WERI-Rb-1 (cell line): ENCODE measurements at places on chromosomes 6 and 20.

DNA sequence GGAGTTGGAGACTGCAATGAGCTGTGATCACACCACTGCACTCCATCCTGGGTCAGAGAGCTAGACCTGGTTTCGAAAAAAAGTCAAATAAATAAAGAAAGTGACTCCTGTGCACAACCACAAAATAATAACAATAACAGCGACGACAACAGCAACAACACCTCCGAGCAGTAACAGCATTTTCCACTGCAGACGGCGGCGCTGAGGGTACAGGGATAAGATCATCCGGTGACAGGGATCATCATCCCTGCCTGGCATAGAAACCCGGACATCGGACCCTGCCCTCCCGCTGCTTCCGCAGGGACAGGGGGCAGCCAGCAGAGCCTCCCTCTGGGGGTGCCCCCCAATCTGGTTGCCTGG lies 11.5 kb downstream of the SRXN1 start:
- DNase-seq: peak; percentile 34

DNA sequence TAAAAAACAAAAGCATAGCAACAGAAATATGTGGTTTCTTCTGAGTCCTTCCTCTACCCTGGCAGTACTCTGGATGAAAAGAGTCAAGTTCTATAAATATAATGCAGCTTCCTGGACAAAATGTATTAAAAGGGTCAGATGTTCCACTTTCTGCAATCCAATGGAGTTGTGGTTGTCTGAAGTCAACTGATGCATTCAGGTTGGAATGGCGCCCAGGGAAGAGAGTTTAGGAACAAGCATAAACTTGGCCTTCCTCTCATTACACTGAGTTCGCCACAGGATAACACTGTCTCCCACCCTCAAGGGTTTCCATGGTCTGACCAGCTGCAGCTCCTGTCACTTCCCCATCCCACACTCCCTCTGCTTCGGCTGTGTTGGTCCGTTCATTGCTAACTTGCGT lies 66.4 kb downstream of the PLEKHG1 start:
- no peak for DNase-seq

- no peak for DNase-seq
Observed at GRCh38 chr6:45591306-45591705, 213.6 kb upstream of the SUPT3H start.

DNA sequence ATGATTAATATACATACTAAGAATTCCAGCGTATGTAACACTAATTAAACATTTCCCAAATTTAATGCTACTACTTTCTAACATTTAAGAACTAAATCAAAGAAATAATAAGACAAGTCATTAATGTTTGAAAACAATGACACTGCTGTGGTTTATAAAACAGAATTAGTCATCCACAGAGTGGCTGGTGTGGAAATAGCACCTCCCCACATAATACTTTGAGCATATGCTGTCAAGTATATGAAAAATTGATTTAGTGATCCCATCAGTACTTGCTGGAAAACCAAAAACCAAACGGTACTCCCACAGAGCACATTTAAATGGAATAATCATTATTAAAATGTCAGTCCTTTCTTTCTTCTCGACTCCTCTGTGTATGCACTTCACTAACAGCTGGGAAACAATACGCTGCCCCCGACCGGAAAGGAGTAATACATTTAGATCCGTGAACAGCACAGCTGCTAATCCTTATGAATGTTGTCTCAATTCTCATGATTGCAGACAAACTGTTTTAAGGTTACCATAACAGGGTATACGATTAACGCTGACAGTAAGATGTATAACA lies 78.4 kb downstream of the PREP start:
- DNase-seq: no peak

DNA sequence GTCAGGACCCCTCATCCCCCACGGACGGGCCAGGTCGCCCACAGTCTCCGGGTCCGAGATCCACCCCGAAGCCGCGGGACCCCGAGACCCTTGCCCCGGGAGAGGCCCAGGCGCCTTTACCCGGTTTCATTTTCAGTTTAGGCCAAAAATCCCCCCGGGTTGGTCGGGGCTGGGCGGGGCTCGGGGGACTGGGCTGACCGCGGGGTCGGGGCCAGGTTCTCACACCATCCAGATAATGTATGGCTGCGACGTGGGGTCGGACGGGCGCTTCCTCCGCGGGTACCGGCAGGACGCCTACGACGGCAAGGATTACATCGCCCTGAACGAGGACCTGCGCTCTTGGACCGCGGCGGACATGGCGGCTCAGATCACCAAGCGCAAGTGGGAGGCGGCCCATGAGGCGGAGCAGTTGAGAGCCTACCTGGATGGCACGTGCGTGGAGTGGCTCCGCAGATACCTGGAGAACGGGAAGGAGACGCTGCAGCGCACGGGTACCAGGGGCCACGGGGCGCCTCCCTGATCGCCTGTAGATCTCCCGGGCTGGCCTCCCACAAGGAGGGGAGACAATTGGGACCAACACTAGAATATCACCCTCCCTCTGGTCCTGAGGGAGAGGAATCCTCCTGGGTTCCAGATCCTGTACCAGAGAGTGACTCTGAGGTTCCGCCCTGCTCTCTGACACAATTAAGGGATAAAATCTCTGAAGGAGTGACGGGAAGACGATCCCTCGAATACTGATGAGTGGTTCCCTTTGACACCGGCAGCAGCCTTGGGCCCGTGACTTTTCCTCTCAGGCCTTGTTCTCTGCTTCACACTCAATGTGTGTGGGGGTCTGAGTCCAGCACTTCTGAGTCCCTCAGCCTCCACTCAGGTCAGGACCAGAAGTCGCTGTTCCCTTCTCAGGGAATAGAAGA lies 978 bp downstream of the HLA-A start:
- DNase-seq: no peak

DNA sequence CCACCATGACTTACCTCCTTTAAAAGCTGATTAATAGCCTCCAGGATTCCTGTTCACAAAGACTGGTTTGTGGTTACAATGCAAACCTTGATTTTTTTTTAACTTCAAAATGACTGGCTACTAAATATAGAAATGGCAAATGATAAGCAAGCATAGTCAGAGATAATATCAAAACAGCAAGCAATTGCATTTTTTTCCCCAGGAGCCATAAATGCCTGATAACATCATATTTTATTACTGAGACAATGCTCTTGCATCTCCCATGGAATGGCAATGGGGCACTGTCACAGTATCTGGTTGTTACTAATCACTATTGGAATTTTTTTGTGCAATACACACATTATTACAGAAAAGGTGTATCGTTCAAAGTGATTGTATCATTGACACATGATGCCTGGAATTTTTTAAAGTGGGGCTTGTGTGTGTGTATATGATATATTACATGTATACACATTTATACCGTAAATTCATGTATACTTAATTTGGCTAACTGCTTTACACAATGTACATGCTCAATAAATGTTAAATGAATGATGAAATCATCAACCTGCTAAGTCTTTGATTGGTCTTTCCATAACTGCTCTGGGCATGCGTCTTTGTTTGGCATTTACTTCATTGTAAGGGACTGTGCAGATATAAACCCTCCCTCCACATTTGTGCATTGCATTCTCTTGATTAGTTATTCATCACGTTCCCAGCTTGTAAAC lies 980 bp upstream of the SALL4 start:
- DNase-seq: no peak
